Panc1 (cell line): ENCODE measurements at places on chromosomes 7 and 10. TPM values are rescaled to one million over a fixed set of nuclear protein-coding genes. Genes with fewer than 3 reads are reported as not detected.

NAT16 gene
- total RNA-seq: 0.15 TPM

EEPD1 gene
- total RNA-seq: 48.0 TPM

FRMD4A gene
- 7.1 TPM for total RNA-seq

ANKRD30A gene
- total RNA-seq: not detected

VWC2 gene
- not detected for total RNA-seq

GPR158 gene
- 0.64 TPM for total RNA-seq

OR2A25 gene
- not detected for total RNA-seq

CDH23 gene
- 2.7 TPM for total RNA-seq

LLCFC1 gene
- not detected for total RNA-seq

CHAT gene
- total RNA-seq: not detected

MYH16 gene
- total RNA-seq: 0.23 TPM

TMEM139 gene
- 2.0 TPM for total RNA-seq
